ENCODE measurements at places on chromosomes 4 and X.
A peak's percentile ranks its signal among the peaks of the same experiment; 100 is the strongest.

- H3K4me3 ChIP-seq: no peak overlapping the region
- no peak for DNase-seq
- no peaks in the 10 kb centered on the region for H3K27me3 ChIP-seq
- H3K36me3 ChIP-seq: peaks cover 13% of the 10 kb centered on the region
Observed at GRCh38 chr4:139522457-139522856, 33.6 kb downstream of the SETD7 start.

GRCh38 chrX:50704360-50704759 lies 109.6 kb downstream of the SHROOM4 start:
- H3K4me3 ChIP-seq: no peak overlapping the region
- DNase-seq: no peak
- H3K27ac ChIP-seq: no peak overlapping the region
- peaks cover 4% of the 10 kb centered on the region for H3K4me1 ChIP-seq
- peaks cover 14% of the 10 kb centered on the region for H3K27me3 ChIP-seq

- no peak for DNase-seq
- H3K36me3 ChIP-seq: peaks cover 2% of the 10 kb centered on the region
- peak overlapping the region; percentile 22 for H3K27ac ChIP-seq
- H3K27me3 ChIP-seq: no peaks in the 10 kb centered on the region
- H3K4me1 ChIP-seq: peaks cover 36% of the 10 kb centered on the region
Observed at GRCh38 chr4:2093265-2093664, 34.1 kb downstream of the NAT8L start.

DNA sequence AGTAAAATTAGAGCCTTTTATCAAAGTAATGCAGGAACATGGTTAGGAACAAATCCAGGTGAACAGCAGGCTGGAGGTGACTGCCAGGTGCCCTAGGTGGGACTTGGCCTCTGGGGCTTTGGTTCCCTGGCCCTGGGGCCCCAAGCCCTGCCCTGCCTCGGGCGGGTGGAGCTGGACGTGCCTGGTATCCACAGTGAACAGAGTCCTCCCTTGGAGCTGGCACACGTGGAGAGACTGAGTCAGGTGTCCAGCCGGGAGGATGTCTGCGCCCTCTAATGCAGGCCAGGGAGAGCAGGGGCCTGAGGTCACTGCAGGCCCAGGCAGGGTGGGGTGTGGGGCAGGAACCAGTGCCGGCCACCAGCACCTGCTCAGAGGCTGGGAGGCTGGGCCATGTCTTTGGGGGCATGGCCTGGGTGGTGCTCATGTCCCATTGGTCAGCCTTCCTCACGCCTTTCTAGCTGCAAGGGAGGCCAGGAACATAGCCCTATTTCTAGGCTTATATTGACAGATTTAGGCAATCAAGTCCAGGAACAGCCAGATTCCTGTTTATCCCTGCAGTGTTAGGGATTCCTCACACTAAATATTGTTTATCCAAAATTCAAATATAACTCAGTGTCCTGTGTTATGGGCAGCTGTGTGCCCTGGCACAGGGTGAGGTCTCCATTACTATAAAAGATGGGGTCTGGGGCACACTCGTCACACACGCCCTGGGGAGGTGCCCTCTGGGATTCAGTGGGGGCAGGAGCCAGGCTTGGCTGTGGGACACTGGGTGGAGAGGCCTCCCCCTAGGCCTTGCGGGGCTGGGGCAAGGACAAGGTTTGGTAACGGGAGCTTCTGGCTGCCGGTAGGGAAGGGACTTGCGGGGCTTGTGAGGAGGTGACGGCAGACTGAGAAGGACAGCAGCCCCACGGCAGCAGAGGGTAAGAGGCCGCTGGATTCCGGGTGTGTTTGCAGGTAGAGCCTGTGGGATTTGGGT lies 14.3 kb upstream of the NAT8L start:
- DNase-seq: no peak
- H3K4me3 ChIP-seq: no peak overlapping the region
- H3K4me1 ChIP-seq: peaks cover 47% of the 10 kb centered on the region
- peaks cover 40% of the 10 kb centered on the region for H3K36me3 ChIP-seq
- peaks cover 10% of the 10 kb centered on the region for H3K27me3 ChIP-seq
- H3K27ac ChIP-seq: no peak overlapping the region

GRCh38 chrX:121052122-121052521 lies 4.7 kb downstream of the GLUD2 start:
- no peak overlapping the region for H3K27ac ChIP-seq
- no peak overlapping the region for H3K4me3 ChIP-seq
- DNase-seq: no peak
- H3K4me1 ChIP-seq: no peaks in the 10 kb centered on the region
- no peaks in the 10 kb centered on the region for H3K36me3 ChIP-seq

- H3K27ac ChIP-seq: no peak overlapping the region
- H3K4me3 ChIP-seq: no peak overlapping the region
- DNase-seq: no peak
- peaks cover 12% of the 10 kb centered on the region for H3K36me3 ChIP-seq
Observed at GRCh38 chr4:2856266-2856665, 12.6 kb downstream of the ADD1 start.

- no peak overlapping the region for H3K27ac ChIP-seq
- no peaks in the 10 kb centered on the region for H3K36me3 ChIP-seq
- H3K4me3 ChIP-seq: no peak overlapping the region
- DNase-seq: no peak
Observed at GRCh38 chr4:106627051-106627450, 258.5 kb upstream of the GIMD1 start.

DNA sequence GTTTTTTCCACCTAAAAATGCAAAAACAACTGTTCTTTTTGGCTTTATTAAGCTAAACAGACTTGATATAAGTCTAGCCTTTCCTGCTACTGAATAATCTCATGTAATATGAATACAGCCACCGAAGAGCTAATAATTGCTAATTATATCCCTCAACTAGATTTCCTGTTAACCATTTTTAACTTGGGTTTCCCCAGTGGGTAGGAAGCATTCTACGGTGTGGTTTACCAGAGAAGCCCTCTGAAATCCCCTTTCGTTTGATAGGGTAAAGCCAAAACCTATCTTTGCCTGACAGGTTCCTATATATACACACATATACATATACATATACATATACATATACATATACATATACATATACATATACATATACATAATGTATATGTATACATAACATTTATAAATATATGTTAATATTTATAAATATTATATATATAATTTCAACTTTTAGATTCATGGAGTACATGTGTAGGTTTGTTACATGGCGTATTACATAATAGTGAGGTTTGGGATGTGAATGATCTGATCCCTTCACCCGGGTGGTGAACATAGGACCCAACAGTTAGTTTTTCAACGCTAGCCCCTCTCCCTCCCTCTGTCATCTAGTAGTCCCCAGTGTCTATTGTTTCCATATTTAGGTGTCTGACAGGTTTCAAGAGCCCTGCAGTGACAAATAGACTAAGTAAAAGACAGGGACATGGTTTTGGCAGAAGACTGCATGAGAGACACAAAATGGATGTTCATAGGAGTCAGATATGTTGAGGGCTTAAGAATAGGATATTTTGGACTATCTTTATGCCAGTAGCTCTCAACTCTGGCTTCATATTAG lies 62.4 kb downstream of the ATXN3L start:
- no peaks in the 10 kb centered on the region for H3K4me1 ChIP-seq
- H3K27me3 ChIP-seq: peaks cover 18% of the 10 kb centered on the region
- H3K4me3 ChIP-seq: no peak overlapping the region
- H3K27ac ChIP-seq: no peak overlapping the region
- no peak for DNase-seq

DNA sequence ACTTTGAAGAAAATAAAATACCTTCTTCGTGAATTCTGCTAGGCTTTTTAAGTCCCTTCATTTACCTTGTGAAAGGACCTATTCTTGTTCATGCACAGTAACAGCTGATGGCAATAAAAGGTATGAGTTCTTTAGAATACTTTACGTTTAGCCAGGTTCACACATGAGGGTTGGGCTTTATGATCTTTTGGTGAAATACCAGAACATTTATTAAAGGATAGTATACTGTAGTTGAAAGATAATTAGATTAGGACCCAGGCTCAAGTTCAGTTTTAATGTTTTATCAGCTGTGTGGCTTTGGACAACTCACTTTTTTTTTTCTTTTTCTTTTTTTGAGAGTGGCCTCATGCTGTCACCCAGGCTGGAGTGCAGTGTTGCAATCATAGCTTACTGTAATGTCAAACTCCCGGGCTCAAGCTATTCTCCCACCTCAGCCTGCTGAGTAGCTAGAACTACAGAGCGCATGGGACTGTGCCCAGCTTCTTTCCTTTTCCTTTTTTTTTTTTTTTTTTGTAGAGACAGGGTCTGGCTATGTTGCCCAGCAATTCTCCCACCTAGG lies 28.2 kb upstream of the NEIL3 start:
- H3K4me1 ChIP-seq: no peaks in the 10 kb centered on the region
- no peaks in the 10 kb centered on the region for H3K27me3 ChIP-seq
- H3K4me3 ChIP-seq: no peak overlapping the region
- H3K27ac ChIP-seq: no peak overlapping the region
- DNase-seq: no peak

- H3K27ac ChIP-seq: no peak overlapping the region
- peaks cover 6% of the 10 kb centered on the region for H3K36me3 ChIP-seq
- H3K4me1 ChIP-seq: no peaks in the 10 kb centered on the region
- no peak overlapping the region for H3K4me3 ChIP-seq
- no peak for DNase-seq
Observed at GRCh38 chr4:2451821-2452785, 16.8 kb upstream of the RNF4 start.

- H3K36me3 ChIP-seq: peaks cover 7% of the 10 kb centered on the region
- no peaks in the 10 kb centered on the region for H3K27me3 ChIP-seq
- H3K4me1 ChIP-seq: no peaks in the 10 kb centered on the region
- DNase-seq: no peak
- H3K27ac ChIP-seq: no peak overlapping the region
Observed at GRCh38 chr4:98430708-98431403, 169.7 kb downstream of the RAP1GDS1 start.

DNA sequence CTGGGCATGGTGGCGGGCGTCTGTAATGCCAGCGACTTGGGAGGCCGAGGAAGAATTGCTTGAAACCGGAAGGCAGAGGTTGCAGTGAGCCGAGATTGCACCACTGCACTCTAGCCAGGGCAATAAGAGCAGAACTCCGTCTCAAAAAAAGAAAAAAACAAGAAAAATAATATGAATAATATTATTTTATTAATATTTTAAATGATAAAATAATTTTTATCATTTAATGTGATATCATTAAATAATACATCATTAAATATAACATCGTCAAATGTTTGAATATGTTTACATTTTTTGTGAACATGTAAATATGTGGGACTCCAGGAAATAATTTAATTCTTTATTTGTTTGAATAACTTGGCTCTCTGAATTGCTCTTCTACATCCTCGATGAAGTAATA lies 15.5 kb downstream of the UNC5C start:
- no peaks in the 10 kb centered on the region for H3K4me1 ChIP-seq
- no peak for DNase-seq
- no peak overlapping the region for H3K27ac ChIP-seq
- no peaks in the 10 kb centered on the region for H3K27me3 ChIP-seq

- peaks cover 3% of the 10 kb centered on the region for H3K27me3 ChIP-seq
- no peaks in the 10 kb centered on the region for H3K36me3 ChIP-seq
- no peak for DNase-seq
- H3K4me3 ChIP-seq: no peak overlapping the region
- peaks cover 18% of the 10 kb centered on the region for H3K4me1 ChIP-seq
- H3K27ac ChIP-seq: no peak overlapping the region
Observed at GRCh38 chrX:39859991-39860861, 237.5 kb downstream of the BCOR start.

- no peak overlapping the region for H3K4me3 ChIP-seq
- H3K4me1 ChIP-seq: no peaks in the 10 kb centered on the region
- peaks cover 5% of the 10 kb centered on the region for H3K27me3 ChIP-seq
- DNase-seq: no peak
- H3K36me3 ChIP-seq: no peaks in the 10 kb centered on the region
Observed at GRCh38 chrX:112577146-112577545, 102.6 kb downstream of the LHFPL1 start.

- no peak for DNase-seq
- no peak overlapping the region for H3K27ac ChIP-seq
- H3K4me1 ChIP-seq: no peaks in the 10 kb centered on the region
- H3K27me3 ChIP-seq: no peaks in the 10 kb centered on the region
- no peak overlapping the region for H3K4me3 ChIP-seq
- no peaks in the 10 kb centered on the region for H3K36me3 ChIP-seq
Observed at GRCh38 chr4:45119376-45119775, 393.0 kb upstream of the GNPDA2 start.

GRCh38 chrX:153029875-153030274 lies 26.4 kb upstream of the PNMA3 start:
- H3K4me3 ChIP-seq: no peak overlapping the region
- DNase-seq: no peak
- peaks cover 9% of the 10 kb centered on the region for H3K4me1 ChIP-seq
- no peaks in the 10 kb centered on the region for H3K27me3 ChIP-seq
- H3K36me3 ChIP-seq: no peaks in the 10 kb centered on the region

GRCh38 chrX:4670606-4671005 lies 957.2 kb upstream of the PRKX start:
- H3K4me3 ChIP-seq: no peak overlapping the region
- no peaks in the 10 kb centered on the region for H3K27me3 ChIP-seq
- H3K36me3 ChIP-seq: no peaks in the 10 kb centered on the region
- no peak for DNase-seq
- H3K4me1 ChIP-seq: no peaks in the 10 kb centered on the region

DNA sequence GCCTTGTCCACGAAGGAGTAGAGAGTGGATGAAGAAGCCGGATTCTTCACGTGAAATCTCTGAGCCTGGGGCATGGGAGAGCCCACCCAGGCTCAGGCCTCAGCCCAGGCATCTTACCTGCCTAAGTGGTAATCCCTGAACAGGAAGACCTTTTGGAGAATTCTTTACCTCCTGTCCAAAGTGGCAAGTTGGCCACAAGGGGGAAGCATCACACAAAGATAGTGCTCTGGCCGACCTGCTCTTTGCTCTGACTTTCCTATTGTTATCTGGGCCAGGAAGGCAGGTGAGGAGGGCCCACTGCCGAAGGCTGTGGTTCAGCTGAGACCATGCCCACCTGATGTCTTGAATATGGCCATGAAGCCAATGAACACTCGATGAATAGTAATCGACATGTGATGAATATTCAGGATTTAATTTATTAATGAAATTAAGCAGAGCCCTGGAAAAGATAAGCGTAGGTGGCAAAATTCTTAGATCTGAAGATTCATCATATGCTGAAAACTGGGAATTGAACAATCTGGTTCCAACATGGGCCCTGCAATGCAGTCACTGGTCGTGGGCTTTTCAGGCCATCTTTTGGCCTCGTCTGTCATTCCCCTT lies 93.8 kb downstream of the PDGFRA start:
- H3K36me3 ChIP-seq: no peaks in the 10 kb centered on the region
- no peaks in the 10 kb centered on the region for H3K27me3 ChIP-seq
- H3K4me1 ChIP-seq: peaks cover 6% of the 10 kb centered on the region
- DNase-seq: no peak
- H3K27ac ChIP-seq: no peak overlapping the region

DNA sequence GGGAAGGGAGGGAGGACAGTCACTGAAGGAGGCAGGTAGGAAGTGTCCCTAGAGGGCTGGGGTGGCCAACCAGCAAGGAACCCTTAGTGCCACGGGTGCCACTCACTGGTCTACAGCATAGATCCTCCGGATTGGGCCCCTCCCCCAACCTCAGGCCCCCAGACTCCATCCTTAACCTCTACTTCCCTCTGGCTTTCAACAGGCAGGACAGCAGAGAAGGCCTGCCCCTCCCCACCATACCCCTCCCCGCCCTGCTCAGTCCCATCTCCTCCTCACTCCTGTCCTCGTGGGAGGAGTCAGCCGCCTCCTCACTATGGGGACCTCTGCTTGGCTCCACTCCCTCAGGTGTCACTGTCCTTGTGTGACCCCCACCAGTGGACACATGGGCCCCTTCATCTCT lies 77.7 kb upstream of the PSAPL1 start:
- H3K4me3 ChIP-seq: no peak overlapping the region
- H3K4me1 ChIP-seq: peaks cover 51% of the 10 kb centered on the region
- H3K27ac ChIP-seq: no peak overlapping the region
- peaks cover 11% of the 10 kb centered on the region for H3K27me3 ChIP-seq
- DNase-seq: no peak
- peaks cover 4% of the 10 kb centered on the region for H3K36me3 ChIP-seq

GRCh38 chr4:122787940-122788339 lies 38.7 kb upstream of the FGF2 start:
- peaks cover 4% of the 10 kb centered on the region for H3K4me1 ChIP-seq
- no peak overlapping the region for H3K27ac ChIP-seq
- H3K27me3 ChIP-seq: no peaks in the 10 kb centered on the region
- H3K4me3 ChIP-seq: no peak overlapping the region

All from spinal cord (tissue), 10 donors.